ENCODE measurements at places on chromosomes 1 and 21.

DNA sequence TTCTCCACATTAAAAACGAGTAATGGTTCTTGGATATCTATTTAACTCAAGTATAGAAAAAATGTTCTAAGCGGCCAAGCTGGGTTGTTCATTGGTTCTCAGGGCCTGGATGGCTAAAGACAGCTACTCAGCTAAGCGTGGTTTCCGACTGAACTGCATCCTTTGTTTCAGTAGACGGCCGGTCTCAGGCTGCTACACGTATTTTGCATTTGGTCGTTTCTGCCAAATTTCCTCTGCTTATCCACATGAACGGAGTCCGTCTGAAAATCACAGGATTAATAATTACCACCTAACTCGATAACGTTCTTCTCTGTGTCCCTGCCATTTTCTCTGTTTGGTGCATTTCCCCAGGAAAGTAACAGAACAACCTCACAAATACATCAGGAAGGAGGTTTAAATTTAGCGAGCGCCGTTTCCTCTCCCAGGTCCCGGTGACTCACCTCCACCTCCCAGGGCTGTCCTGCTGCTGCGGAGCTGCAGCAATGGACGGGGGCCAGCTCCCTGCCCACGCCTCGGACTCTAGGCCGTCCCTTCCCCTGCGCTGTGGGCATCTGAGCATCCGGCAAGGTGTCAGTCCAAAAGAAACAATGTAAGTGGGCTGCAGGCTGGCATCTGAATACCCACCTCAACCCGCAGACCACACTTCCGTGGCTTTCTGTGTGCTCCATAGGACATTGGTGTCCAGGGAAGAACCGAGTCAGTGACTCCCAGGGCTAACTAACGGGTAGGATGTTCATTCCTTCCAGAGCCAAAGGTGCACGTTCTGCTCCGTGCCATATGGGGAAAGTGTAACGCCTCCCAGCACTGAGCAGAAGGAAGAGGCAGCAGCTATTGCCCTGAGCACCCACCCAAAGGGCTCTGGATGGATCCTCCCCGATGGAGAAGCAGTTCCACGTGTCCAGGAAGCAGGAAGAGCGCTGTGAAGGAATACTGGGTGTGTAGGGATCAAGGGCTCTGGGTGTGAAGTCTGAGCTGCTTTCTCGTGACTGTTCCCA, 4.1 kb upstream of the GABRD start:
- no peak for DNase-seq

GRCh38 chr1:162230096-162230495, 146.6 kb downstream of the SPATA46 start:
- no peak for DNase-seq

DNA sequence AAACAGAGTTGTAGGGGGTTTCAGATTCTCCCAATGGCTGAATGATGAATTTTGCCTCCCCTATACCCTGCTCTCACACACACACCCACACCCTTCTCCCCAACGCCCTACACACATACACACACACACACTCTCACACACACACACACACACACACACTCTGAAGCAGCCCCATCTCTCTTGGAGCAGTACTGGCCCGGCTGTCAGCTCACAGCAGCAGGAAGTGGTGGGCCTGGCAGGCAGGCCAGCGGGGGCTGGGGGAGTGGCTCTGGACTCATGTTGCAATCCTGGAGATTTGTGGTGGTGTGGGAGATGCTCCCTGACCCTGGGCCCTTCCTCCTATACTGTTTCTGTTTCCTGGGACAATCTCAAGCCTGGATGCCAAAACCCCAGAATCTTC, 2.2 kb downstream of the IKBKE start:
- no peak for DNase-seq

GRCh38 chr1:184753117-184753516, 1.5 kb downstream of the EDEM3 start:
- no peak for DNase-seq

DNA sequence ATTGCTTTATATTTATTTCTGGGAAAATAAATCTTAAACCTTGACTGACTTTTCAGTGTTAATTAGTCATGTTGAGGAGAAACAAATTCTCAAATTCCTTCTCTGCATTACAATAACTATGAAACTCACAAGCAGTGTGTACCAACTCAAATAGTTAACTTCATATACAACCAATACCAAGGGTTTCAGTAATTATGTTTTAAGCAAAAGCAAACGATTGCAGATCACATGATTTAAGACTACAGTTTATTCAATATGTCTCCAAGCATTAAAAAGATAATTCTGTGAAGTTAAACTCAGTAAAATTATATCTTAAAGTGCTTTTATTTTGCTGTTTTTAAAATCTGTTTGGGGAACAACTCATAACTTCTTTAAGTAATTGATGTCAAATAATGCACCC, 28.6 kb downstream of the PCSK9 start:
- DNase-seq: no peak

- no peak for DNase-seq
Measured at GRCh38 chr1:156806512-156807440, 9.9 kb downstream of the SH2D2A start.

GRCh38 chr1:173406783-173407230, 70.3 kb upstream of the PRDX6 start:
- DNase-seq: no peak

DNA sequence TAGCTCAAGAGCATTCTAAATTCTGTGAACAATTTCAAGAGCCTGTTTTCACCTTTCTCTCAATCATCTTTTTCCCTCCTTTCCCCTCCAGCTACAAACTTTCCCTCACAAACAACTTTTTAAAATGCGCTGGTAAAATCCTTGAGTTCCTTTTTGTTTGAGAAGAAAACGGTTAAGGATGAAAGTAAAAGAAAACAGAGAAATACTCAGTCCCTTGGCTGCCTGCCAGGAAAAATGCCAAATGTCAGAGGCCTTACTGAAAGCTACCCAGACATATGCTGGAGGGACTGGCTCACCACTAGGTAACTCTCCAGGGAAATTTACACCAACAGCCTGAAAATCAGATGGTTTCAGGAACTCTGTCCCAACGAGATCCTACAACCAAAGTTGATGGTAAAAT, 11.0 kb upstream of the SERBP1 start:
- no peak for DNase-seq

- DNase-seq: no peak
Measured at GRCh38 chr1:109893532-109894171, 17.0 kb upstream of the CSF1 start.

- no peak for DNase-seq
Measured at GRCh38 chr1:7292714-7293419, 478.2 kb upstream of the VAMP3 start.

DNA sequence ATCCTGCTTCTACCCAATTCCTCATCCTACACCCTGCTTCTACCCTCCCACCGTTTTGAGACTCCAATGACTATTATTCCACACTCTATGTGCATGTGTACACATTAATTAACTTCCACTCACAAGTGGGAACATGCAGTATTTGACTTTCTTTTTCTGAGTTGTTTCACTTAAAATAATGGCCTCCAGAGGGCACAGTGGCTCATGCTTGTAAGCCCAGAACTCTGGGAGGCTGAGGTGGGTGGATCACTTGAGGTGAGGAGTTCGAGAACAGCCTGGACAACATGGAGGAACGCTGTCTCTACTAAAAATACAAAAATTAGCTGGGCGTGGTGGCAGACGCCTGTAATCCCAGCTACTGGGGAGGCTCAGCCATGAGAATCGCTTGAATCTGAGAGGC, 464.8 kb downstream of the PTBP2 start:
- no peak for DNase-seq

GRCh38 chr1:30473922-30474817, 249.2 kb downstream of the MATN1 start:
- no peak for DNase-seq

GRCh38 chr1:40107290-40107959, 10.4 kb upstream of the PPT1 start:
- no peak for DNase-seq

GRCh38 chr1:156114919-156115513, 505 bp downstream of the LMNA start:
- DNase-seq: no peak

- no peak for DNase-seq
Measured at GRCh38 chr1:225845571-225846259, 35.8 kb downstream of the EPHX1 start.

GRCh38 chr1:176896216-176896615, 268.3 kb downstream of the ASTN1 start:
- DNase-seq: no peak

- no peak for DNase-seq
Measured at GRCh38 chr1:209390764-209391163, 192.8 kb upstream of the CAMK1G start.

GRCh38 chr1:38892976-38893375, 11.6 kb upstream of the GJA9 start:
- no peak for DNase-seq

- DNase-seq: no peak
Measured at GRCh38 chr1:216822480-216822879, 99.3 kb upstream of the ESRRG start.

DNA sequence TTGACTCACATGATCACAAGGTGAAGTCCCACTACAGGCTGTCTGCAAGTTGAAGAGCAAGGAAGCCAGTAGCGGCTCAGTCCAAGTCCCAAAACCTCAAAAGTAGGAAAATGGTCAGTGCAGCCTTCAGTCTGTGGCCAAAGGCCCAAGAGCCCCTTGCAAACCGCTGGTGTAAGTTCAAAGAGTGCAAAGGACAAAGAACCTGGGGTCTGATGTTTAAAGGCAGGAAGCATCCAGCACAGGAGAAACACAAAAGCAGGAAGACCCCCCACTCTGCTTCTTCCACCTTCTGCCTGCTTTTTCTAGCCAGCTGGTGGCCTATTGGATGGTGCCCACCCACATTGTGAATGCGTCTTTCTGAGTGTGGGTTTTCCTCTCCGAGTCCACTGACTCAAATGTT, 2222.6 kb downstream of the MRPL39 start:
- DNase-seq: no peak

DNA sequence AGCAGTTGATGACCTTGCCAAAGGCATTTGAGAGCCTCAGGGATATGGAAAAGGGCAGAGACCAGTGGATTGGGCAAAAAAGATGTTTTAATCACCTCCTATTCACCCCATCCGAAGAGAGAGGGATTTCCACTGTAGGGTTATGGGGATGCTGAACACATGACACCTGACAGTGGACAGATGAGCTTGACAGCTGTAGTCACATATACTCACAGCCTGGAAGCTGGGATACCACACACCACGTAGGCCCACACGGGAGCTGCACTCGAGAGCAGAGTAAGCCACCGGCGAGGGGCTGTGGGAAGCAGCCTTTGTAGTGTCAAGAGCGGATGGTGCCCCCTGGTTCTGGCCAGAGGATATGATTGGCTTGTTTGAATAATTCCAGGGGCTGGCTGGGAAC, 20.0 kb downstream of the ZBTB40 start:
- no peak for DNase-seq

GRCh38 chr1:244918421-244919319, 54.3 kb upstream of the HNRNPU start:
- DNase-seq: peak; percentile 40

DNA sequence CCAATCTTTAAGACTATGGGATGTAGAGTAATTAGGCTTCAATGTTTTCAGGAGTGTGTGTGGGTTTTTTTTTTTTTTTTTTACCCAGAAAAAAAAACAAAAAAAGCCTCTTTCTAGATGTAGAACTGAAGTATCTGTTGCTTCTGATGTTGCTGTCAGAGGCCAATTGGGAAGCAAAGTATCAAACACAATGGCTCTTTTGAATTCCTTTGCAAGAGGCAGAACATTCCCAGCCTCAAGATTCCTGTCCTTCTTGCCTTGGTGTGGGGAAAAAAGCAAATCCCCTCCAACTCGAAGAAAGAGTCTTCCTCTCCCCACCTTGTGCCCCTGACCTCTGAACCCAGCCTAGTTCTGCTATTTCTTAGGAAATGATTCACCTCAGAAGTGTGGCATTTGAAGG, 55.4 kb upstream of the LMO4 start:
- DNase-seq: no peak

DNA sequence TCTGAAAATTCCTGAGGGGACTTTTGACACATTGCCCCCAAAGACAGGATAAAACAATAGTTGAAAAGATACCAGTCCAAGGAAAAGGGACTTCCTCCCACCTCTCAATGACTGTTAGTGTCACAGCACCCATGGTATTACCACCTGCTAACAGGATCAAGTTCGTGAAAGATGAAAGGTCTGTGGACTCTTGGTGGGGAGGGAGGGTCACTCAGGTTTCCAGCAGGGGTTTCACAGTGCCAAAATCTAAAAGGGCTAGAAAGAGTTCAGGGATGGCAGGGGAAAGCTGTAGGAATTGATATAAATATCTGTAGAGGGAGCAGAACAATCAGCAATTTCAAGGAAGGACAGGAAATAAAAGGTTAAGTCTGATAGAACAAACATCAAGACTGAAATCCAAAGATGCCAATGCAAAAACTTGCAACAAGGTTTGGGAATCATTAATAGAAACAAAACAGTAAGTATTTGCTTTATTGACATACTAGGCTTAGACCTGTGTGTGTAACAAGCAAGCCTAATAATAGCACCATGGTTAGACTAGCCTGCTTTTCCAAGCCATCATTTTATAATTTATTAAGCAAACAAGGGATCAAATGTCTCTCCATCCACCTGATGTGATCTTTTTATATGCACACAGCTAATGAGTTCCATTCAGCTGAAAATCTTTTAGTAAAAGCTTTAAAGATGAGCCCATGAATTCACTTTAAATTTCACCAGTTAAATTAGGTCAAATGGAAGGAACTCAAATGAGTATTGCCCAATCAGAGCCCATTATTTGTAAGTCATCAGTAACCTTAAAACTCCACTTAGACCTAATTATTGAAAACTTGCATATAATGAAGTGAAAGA, 3.7 kb downstream of the MCL1 start:
- no peak for DNase-seq

DNA sequence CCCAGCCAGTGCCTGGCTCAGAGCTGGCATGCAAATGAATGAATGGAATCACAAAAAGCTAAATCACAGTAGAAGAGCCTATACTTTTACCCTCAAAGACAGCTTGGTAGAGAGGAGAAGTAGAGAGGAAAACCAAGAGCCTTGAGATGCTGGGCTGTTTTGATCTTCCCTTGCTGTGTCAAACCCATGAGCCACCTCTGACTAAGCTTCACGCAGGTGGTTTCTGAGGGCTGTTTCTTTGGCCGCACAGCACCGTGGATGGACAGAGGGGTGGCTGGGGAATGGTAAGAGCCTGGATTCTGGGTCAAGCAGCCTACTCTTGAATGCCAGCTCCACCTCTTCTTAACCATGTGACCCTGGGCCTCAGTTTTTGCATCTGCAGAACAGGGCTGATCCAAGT, 18.6 kb downstream of the ABCG1 start:
- DNase-seq: no peak

All from stimulated activated CD4-positive, alpha-beta T cell treated with anti-CD3 and anti-CD28 coated beads, Interleukin-15, amount 100 ng/mL, for 1 hour (primary cell).